ENCODE measurements at places on chromosomes 16 and 17. TPM values are rescaled to one million over a fixed set of nuclear protein-coding genes. Genes with fewer than 3 reads are reported as not detected.
A peak's percentile ranks its signal among the peaks of the same experiment; 100 is the strongest.

DNA sequence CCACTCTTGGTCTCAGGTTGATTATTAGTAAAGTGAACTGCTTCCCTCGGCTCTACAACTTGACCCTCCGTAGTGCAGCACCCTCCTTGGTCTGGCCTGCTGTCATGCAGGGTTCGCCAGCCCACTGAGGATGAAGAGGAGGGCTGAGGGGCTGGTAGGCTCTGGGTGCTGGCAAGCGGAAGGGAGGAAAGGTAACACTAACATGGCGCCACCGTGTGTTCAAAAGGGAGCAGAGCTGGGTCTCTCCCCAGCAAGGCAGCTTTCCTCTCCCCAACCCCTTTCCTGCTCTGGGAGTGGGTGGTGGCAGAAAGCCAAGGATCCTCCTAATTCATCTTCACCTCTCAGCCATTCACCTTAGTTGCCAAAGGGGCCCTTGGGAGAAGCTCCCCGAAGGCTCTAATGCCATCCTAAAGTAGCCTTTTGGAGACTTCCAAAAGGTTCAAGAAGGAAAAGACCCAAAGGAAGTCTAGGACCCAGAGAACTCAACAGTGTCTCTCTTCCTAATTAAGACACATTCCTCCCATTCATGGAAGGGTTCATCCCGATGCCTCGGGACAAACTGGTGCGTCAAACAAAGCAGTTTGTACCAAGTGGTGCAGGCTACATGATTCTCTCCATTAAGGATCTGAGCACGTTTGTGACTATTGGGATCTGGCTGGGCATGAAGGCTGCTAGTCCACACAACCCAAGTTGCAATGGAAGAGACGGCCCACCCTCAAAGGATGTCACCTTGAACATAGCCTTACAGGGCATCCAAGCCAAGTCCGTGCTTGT lies 90.8 kb upstream of the TOB1 start:
- no peak overlapping the region for H3K27ac ChIP-seq
- H3K4me3 ChIP-seq: no peak overlapping the region
- no peaks in the 10 kb centered on the region for H3K27me3 ChIP-seq
- no peaks in the 10 kb centered on the region for H3K36me3 ChIP-seq

GRCh38 chr17:68326681-68327080 lies 35.4 kb downstream of the ARSG start:
- no peaks in the 10 kb centered on the region for H3K27me3 ChIP-seq
- H3K27ac ChIP-seq: peak overlapping the region; percentile 7
- H3K36me3 ChIP-seq: peaks cover 2% of the 10 kb centered on the region
- peak; percentile 49 for DNase-seq
- no peak overlapping the region for H3K4me3 ChIP-seq
- H3K4me1 ChIP-seq: peaks cover 11% of the 10 kb centered on the region

DNA sequence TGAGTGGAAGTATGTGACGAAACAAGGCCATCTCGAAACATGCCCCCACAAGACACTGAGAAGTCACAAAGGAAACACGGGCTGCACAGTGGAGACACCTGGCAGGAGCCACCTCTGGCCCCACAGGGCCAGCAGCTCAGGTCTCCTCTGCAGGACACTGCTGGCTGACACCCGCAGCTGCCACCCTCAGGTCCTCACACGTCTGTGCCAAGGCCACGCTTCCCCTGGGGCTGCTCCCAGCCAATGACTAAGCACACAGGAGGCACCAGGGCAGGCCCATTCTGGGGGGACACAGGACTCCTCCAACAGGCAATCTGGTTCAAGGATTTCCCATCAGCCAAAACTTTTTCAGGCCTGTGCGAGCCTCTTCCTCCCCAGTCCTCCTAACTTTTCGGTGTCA lies 36.4 kb downstream of the MBTPS1 start:
- no peak overlapping the region for H3K4me3 ChIP-seq
- no peak overlapping the region for H3K27ac ChIP-seq
- DNase-seq: no peak
- peaks cover 42% of the 10 kb centered on the region for H3K36me3 ChIP-seq

SLC52A1 gene
- total RNA-seq: 0.16 TPM

GRCh38 chr17:79777894-79778503 lies at the start of gene CBX2:
TSS of gene CBX2 (plus strand) at chr17:79778148. CDS start at chr17:79778236, 88 bp downstream.
- H3K27ac ChIP-seq: peak within 1 kb of the TSS; percentile 76
- H3K4me1 ChIP-seq: peaks cover 17% of the 10 kb centered on the region
- peak; percentile 90 for DNase-seq
- no peaks in the 10 kb centered on the region for H3K36me3 ChIP-seq
- peaks cover 64% of the 10 kb centered on the region for H3K27me3 ChIP-seq

NOTUM gene
- 0.97 TPM for total RNA-seq

CCT6B gene
- 0.95 TPM for total RNA-seq

GRCh38 chr16:50267651-50268050 lies 1.3 kb downstream of the ADCY7 start:
- H3K4me1 ChIP-seq: peaks cover 81% of the 10 kb centered on the region
- peaks cover 19% of the 10 kb centered on the region for H3K36me3 ChIP-seq
- peak; percentile 47 for DNase-seq
- no peaks in the 10 kb centered on the region for H3K27me3 ChIP-seq
- H3K27ac ChIP-seq: peak overlapping the region; percentile 98
- peak overlapping the region; percentile 87 for H3K4me3 ChIP-seq

DNA sequence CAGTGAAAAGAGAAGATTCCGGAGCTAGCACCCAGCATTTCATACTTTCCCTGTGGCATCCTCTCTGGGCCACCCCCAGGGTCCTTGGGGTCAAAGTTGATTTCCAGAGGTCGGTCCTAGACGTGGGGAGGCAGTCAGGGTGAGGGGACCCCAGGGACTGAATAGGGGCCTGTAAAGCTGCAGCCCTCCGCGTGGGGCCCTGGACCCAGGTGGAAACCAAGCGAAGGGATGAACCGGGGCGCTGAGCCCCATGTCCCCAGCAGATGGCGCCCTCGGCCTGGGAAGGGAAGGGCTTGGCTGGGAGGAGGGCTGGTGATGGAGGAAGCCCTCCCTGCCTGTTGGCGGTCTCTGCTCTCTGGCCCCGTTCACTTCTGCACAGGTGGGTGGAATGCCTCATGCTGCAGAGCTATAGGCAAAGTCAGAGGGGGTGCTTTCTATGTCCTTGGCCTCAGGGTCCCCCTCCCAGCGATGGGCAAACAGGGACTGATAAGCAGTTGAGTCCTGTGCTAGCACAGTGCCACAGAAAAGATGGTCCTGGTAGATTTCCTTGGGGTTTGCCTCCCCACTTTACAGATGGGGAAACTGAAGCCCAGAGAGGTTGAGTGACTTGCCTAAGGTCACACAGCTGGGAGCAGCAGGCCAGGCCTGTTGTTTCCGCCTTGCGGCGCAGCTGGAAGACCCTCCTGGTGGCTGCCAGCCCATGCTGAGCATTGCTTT lies 163.4 kb upstream of the CIBAR2 start:
- no peaks in the 10 kb centered on the region for H3K4me1 ChIP-seq
- H3K27ac ChIP-seq: no peak overlapping the region
- no peaks in the 10 kb centered on the region for H3K36me3 ChIP-seq

GRCh38 chr16:50367777-50368409 lies 895 bp downstream of the BRD7 start:
- DNase-seq: no peak
- peaks cover 42% of the 10 kb centered on the region for H3K4me1 ChIP-seq
- H3K36me3 ChIP-seq: peaks cover 30% of the 10 kb centered on the region
- H3K27ac ChIP-seq: peak overlapping the region; percentile 86
- no peaks in the 10 kb centered on the region for H3K27me3 ChIP-seq
- H3K4me3 ChIP-seq: peak overlapping the region; percentile 89

DNA sequence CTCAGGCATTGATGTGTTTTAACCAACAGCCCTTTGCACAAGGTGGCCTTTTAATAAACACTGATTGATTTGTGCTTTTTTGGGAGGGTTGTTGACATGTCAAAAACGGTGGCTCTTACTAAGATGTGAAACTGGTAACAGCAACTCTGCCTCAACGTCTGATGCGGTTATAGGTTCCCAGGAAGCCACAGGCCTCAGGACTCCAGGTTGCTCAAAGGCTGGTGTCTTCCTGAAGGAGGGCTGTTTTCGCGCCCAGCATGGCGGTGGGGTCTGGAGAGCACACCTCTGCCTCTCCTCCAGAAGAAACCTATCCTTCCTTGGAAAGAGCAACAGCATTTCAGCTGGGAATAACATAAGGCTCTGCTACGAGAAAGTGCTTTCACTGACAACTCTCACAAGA lies 187.5 kb downstream of the IRF8 start:
- no peaks in the 10 kb centered on the region for H3K27me3 ChIP-seq
- no peaks in the 10 kb centered on the region for H3K36me3 ChIP-seq
- peaks cover 7% of the 10 kb centered on the region for H3K4me1 ChIP-seq
- no peak for DNase-seq

FA2H gene
- total RNA-seq: not detected

DNA sequence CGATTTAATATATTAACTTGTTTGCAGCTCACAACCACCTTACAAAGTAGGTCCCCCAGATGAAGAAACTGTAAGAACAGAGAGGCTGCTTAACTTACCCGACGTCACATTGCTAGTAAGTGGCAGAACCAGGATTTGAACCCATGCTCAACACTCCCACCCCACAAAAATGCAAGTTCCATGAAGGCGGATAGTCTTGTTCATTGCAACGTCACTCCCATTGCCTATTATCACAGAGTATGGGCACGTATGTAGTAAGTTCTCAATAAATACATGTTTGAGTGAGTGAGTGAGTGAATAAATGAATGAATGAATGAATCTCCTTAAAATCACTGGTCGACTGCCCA lies 1.1 kb downstream of the USP31 start:
- H3K4me3 ChIP-seq: peak overlapping the region; percentile 86
- H3K4me1 ChIP-seq: peaks cover 28% of the 10 kb centered on the region
- peaks cover 5% of the 10 kb centered on the region for H3K36me3 ChIP-seq
- DNase-seq: no peak
- no peaks in the 10 kb centered on the region for H3K27me3 ChIP-seq
- peak overlapping the region; percentile 86 for H3K27ac ChIP-seq

GRCh38 chr16:69745232-69745612 lies 9.5 kb downstream of the NOB1 start:
- H3K27me3 ChIP-seq: no peaks in the 10 kb centered on the region
- no peak overlapping the region for H3K27ac ChIP-seq
- peaks cover 5% of the 10 kb centered on the region for H3K4me1 ChIP-seq
- H3K4me3 ChIP-seq: no peak overlapping the region
- H3K36me3 ChIP-seq: peaks cover 69% of the 10 kb centered on the region

FLYWCH2 gene
- 17.3 TPM for total RNA-seq

GRCh38 chr17:76250141-76250540 lies 9.8 kb upstream of the RNF157 start:
- H3K4me3 ChIP-seq: no peak overlapping the region
- H3K4me1 ChIP-seq: peaks cover 49% of the 10 kb centered on the region
- no peak for DNase-seq
- H3K36me3 ChIP-seq: no peaks in the 10 kb centered on the region
- no peaks in the 10 kb centered on the region for H3K27me3 ChIP-seq
- no peak overlapping the region for H3K27ac ChIP-seq

GRCh38 chr17:44002141-44002848 lies 2.1 kb upstream of the NAGS start:
- H3K27ac ChIP-seq: no peak overlapping the region
- peaks cover 11% of the 10 kb centered on the region for H3K4me1 ChIP-seq
- H3K36me3 ChIP-seq: no peaks in the 10 kb centered on the region
- no peak overlapping the region for H3K4me3 ChIP-seq

DNA sequence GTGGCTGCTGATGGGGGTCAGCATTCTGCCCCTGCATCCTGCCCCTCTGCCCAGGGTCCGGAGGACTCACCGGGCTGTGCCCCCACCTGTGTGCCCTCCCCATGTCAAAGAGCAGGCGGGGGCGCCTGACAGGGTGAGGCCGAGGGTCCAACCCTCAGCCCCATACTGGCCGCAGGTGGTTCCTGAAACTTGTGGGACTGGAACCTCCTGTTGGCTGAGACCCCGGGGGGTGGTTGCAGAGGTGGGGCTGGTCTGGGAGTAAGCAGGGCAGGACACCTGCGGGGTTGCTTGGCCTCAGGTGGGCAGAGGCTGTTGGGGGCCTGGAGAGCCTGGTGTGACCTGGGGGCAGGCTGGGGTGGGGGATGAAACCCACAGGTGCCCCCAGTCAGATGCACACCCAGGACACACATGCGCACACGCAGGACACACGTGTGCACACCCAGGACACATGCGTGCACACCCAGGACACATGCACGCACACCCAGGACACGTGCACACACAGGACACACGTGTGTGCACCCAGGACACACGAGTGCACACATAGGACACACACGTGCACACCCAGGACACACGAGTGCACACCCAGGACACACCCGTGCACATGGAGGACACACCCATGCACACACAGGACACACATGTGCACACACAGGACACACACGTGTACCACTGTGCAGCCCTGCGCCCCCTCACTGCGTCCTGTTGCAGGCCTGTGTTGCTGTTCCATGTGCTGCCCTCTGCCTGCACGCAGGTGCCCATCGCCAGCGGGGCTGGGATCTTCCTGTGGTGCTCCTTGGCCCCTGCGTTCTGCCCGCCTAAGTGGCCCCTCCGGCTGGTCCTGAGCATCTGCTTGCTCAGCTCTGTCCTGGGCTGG lies 31.4 kb downstream of the SOX8 start:
- peaks cover 2% of the 10 kb centered on the region for H3K27me3 ChIP-seq
- no peak overlapping the region for H3K27ac ChIP-seq
- H3K4me1 ChIP-seq: no peaks in the 10 kb centered on the region
- DNase-seq: no peak
- no peaks in the 10 kb centered on the region for H3K36me3 ChIP-seq

GRCh38 chr16:165539-166374 lies at the start of gene HBM:
TSS of gene HBM (plus strand) at chr16:165978. CDS start at chr16:165998, 20 bp downstream.
- H3K36me3 ChIP-seq: no peaks in the 10 kb centered on the region
- peaks cover 5% of the 10 kb centered on the region for H3K4me1 ChIP-seq
- peak; percentile 41 for DNase-seq
- H3K27ac ChIP-seq: no peak within 1 kb of the TSS
- peak within 1 kb of the TSS; percentile 26 for H3K4me3 ChIP-seq
- H3K27me3 ChIP-seq: peaks cover 37% of the 10 kb centered on the region

- H3K27ac ChIP-seq: no peak overlapping the region
- H3K4me3 ChIP-seq: no peak overlapping the region
- H3K36me3 ChIP-seq: no peaks in the 10 kb centered on the region
These were observed 4.5 kb upstream of the CLDN7 start for GRCh38 chr17:7266784-7267183.

DNA sequence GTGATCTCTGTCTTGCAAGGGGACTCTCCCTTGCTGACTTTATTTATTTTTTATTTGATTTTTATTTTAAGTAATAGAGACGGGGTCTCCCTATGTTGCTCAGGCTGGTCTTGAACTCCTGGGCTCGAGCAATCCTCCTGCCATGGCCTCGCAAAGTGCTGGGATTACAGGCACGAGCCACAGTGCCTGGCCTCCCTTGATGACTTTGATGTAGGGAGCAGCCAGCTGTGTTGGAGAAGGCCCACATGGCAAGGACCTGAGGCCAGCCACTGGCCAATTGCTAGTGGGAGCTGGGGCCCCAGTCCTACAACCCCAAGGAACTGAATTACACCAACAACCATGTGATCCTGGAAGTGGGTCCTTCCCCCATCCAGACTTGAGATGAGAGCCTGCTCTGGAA lies 81.8 kb downstream of the CNGB1 start:
- DNase-seq: no peak
- peaks cover 33% of the 10 kb centered on the region for H3K27me3 ChIP-seq
- no peaks in the 10 kb centered on the region for H3K36me3 ChIP-seq
- no peak overlapping the region for H3K27ac ChIP-seq
- no peak overlapping the region for H3K4me3 ChIP-seq

All from activated CD4-positive, alpha-beta T cell treated with anti-CD3 and anti-CD28 coated beads for 36 hours (primary cell).